ENCODE measurements at places on chromosomes 2 and 18. TPM values are rescaled to one million over a fixed set of nuclear protein-coding genes. Genes with fewer than 3 reads are reported as not detected.

Gene ADCY3
- 56.3 TPM for total RNA-seq

Gene UGT1A7
- not detected for total RNA-seq

Gene CPO
- not detected for total RNA-seq

Gene SLC16A14
- total RNA-seq, result under 0.01 TPM

Gene HOXD4
- total RNA-seq, result 10.5 TPM

Gene GRB14
- total RNA-seq, result 0.65 TPM

Gene HS6ST1
- total RNA-seq, result 153 TPM

Gene ZNF396
- total RNA-seq, result 1.2 TPM

Gene ST6GAL2
- 1.6 TPM for total RNA-seq

Gene ANKRD30BL
- not detected for total RNA-seq

Gene GLI2
- total RNA-seq, result 19.0 TPM

Gene GRHL1
- 0.36 TPM for total RNA-seq

Gene DIPK1C
- not detected for total RNA-seq

Gene ABCB11
- under 0.01 TPM for total RNA-seq

Gene GAD1
- total RNA-seq, result 1.3 TPM

Gene MYL1
- not detected for total RNA-seq

Gene HOXD12
- not detected for total RNA-seq

Gene TNFRSF11A
- total RNA-seq, result 0.12 TPM

Gene PLCD4
- 6.7 TPM for total RNA-seq

Gene CCDC138
- total RNA-seq, result 4.1 TPM

Gene DPY30
- total RNA-seq, result 28.6 TPM

Gene GAL3ST2
- not detected for total RNA-seq

Gene PLB1
- total RNA-seq, result 1.8 TPM

Gene HSBP1L1
- 4.1 TPM for total RNA-seq

Gene PLGLB2
- total RNA-seq, result 2.8 TPM

Gene HTR2B
- 0.61 TPM for total RNA-seq

Gene VIL1
- total RNA-seq, result under 0.01 TPM

Gene WDR7
- total RNA-seq, result 17.0 TPM

Gene NRP2
- 118 TPM for total RNA-seq

Gene PRKAG3
- not detected for total RNA-seq

Gene CD28
- not detected for total RNA-seq

Gene NOSTRIN
- total RNA-seq, result 0.12 TPM

Gene THUMPD2
- 7.0 TPM for total RNA-seq

Gene SPHKAP
- not detected for total RNA-seq

Gene CAVIN2
- total RNA-seq, result 1.9 TPM

Gene IL18RAP
- total RNA-seq, result not detected

Gene SERPINB4
- total RNA-seq, result not detected

Gene LYPD6B
- total RNA-seq, result 18.6 TPM

Gene PMAIP1
- 7.5 TPM for total RNA-seq

Gene CHRNA1
- not detected for total RNA-seq

Gene COLEC11
- total RNA-seq, result not detected

Gene FBXO15
- not detected for total RNA-seq

Gene RGPD3
- 0.49 TPM for total RNA-seq

Gene C2orf15
- total RNA-seq, result not detected

Gene SERPINB2
- 19.6 TPM for total RNA-seq

Gene ELOA2
- total RNA-seq, result not detected

Gene ZNF804A
- total RNA-seq, result 0.12 TPM

Gene CMPK2
- total RNA-seq, result 6.0 TPM

Gene MBP
- total RNA-seq, result 13.2 TPM

Gene ITPRIPL1
- 10.7 TPM for total RNA-seq

Gene FAM110C
- total RNA-seq, result under 0.01 TPM

Gene UGT1A4
- total RNA-seq, result not detected

Gene ACTG2
- total RNA-seq, result 7.2 TPM

Gene REG1B
- not detected for total RNA-seq

Data from hair follicle dermal papilla cell (primary cell).